ENCODE measurements at places on chromosomes 5 and 9.

DNA sequence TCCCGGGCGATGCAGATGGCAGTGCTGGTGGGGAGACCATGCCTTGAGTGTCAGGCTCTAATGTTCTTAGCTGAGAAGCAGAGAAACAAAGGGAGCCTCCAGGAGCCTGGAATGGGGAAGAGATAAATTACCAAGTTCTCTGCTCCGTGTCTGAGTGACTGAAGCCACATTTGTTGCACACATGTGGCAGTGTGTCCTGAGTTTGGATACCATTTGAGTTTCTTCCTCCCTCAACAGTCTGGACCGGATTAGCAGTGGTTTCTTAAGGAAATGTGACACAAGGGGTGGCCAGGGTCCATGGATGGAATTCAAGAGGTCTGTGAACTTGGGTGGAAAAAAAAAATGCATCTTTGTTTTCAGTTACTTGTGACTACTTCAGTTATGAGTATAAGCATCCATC lies 50.7 kb upstream of the GARNL3 start:
- no peak for DNase-seq

DNA sequence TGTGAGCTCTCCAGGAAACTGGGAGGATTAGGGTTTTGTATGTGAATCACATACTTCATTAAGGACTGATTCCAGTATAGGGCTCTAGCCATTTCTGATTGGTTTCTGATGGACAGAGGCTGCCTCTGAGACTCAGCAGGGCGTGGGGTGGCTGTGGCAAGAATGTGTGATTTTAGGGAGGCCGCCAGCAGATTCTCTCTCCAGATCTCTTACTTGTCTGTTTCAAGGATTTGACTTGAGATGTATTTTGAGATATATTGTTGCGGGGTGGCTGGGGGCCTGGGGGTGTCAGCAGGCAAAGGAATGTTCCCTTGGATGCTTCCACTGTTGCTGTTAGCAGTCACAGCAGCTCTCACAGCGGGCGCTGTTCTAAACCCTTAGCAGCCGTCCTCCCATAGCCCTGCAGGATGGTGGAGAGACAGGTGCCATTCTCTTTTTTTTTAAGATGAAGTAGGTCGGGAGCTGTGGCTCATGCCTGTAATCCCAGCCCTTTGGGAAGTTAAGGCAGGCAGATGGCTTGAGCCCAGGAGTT lies 8.0 kb upstream of the HNRNPAB start:
- no peak for DNase-seq

GRCh38 chr5:197892-198489 lies 6.7 kb downstream of the LRRC14B start:
- no peak for DNase-seq

DNA sequence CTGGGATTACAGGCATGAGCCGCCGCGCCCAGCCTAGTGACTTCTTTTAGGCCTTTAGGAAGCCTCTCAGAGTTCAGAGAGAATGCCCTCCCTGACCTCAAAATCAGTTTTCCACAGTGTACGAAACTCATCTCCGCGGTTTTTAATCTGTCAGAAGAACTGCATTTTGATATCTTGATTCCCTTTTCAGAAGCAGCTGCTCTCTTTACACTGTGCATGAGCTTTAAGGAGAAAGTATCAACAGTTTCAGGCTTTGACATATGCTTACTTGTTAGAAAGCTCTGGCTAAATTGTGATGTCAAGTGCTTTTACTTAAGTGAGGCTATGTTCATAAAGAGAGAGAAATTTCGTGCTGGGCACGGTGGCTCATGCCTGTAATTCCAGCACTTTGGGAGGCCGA lies 74.6 kb downstream of the USP20 start:
- no peak for DNase-seq

DNA sequence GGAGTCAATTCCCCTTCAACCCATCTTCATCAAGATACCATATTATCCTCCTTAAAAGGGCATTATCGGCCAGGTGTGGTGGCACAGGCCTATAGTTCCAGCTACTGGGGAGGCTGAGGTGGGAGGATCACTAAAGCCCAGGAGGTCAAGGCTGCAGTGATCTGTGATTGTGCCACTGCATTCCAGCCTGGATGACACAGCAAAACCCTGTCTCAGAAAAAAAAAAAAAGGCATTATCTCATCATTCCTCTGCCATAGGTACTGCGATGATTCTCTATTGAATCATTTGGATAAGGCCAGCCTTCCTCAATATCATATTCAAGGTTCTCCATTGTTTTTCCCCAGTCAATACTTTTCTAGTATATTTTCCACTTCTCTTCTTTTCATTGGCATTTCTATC lies 39.2 kb upstream of the RAB3C start:
- no peak for DNase-seq

DNA sequence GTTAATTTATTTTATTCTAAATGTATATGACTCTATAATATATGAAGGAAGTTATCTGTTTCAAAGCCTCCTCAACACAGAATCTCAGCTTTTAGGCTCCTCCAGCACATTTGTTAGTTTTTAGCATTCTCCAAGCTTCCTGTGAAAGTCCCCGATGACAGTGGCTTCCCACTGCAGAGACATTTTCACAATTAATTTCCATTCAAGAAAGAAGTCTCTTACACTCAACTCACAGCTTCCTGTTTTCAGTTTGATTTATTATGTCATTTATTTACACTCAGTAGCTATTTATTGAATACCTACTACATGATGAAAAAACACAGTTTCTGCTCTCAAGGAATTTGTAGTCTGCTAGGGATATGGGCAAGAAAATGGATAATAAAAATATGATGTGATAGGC lies 2228.2 kb upstream of the WWC1 start:
- DNase-seq = no peak

DNA sequence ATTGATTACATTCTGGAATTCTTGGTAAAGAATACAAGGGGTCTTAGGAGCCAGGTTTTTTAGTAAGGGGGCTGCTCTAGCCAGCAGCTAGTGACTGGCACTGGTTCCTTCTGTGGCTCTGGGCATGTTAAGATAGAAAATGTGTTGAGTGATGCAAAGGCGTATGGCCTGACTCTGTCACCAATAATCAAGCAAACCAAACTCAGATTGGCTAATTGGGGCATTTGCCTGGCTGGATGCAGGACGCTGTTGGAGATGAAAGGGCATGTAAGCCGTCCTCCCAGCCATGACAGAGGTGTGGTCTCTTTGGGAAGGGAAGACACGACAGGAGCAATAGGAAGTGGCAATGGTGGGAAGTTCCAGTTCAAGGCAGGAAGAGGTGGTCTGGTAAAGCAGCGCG lies 87.6 kb upstream of the CTSL start:
- DNase-seq = no peak

DNA sequence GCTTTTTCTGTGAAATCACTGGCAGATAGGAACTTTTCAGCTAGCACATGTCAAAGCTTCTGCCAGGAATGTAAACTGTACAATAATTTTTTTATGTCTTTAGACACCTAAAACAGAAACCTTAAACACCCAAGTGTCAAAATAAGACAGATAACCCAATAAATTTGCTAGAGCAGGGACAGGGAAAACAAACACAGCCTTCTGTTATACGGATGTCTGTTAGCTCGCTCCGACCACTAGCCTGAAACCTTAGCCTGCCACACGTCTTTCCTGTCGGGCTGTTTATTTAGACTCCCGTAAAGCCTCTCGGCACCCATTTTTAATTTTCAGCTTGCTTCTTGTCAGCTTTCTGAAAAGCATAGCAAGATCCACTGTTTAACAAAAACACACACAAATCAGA lies 355.4 kb upstream of the SLC24A2 start:
- DNase-seq = no peak

GRCh38 chr5:4762316-4762715 lies 377.8 kb upstream of the ADAMTS16 start:
- no peak for DNase-seq

DNA sequence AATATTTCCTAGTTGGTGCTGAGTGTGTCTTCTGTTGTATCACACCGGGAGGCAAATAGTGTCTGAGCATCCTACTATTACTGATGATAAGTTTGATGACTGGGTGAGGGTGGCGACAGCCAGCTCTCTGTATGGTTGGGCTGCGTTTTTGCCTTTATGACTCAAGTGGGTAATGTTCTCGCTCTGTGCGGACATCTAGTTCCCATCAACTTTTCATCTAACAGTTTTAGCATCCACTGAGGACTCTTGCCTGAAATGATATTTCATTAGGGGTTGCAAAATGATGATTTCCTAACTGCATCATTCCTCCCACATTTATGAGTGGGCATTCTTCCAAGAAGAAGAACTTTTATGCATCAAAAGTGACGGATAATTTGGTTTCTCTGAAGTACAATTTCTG lies 26.5 kb downstream of the HMCN2 start:
- peak; percentile 21 for DNase-seq

GRCh38 chr9:69425136-69425801 lies 100.3 kb downstream of the ENTREP1 start:
- no peak for DNase-seq

DNA sequence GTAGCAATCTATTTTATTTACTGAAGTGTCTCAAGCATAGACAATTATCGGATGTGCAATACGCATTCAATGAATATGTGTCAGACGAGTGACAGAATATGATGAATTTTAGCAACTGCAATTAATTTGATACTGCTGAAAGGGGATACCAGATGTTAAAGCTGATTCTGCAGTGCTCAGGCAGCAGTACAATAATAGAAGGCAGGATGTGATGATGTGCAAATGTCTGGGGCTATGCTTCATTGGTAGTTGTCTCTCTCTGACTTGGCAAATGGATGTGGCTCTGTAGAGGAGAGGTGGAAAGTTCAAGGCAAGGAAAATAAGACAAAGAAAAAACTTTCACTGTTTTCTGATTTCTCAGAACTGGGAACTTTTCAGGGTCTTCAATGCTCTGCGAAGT lies 721.2 kb downstream of the CDH18 start:
- no peak for DNase-seq

GRCh38 chr9:121989010-121989409 lies 104.1 kb downstream of the TTLL11 start:
- no peak for DNase-seq

- DNase-seq = no peak
These were observed 2.4 kb downstream of the ZDHHC12 start for GRCh38 chr9:128721487-128722010.

- DNase-seq = peak; percentile 83
These were observed 377.1 kb downstream of the ACTL7B start for GRCh38 chr9:108478431-108479332.

DNA sequence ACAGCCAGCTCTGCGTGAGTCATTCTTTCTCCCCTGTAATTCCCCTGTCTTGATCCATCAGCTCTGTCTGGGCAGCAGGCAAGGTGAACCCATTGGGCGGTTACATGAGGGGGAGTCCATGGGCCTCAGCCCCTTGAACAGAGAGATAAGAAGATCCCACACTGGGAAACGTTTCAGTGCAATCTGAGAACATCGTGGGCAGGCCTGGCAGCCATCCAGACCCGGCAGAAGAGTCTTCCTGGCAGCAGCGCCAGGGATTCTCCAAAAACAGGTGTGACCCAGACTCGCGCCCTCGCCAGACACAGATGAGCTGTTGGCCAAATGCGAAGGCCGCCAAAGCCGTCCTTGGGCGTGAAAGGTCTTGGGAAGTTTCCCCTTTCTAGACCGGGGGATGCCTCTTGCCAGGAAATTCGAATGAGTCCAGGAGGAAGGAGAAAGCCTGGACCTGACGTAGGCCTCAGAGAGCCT lies 6.4 kb upstream of the SLC12A7 start:
- DNase-seq = no peak

DNA sequence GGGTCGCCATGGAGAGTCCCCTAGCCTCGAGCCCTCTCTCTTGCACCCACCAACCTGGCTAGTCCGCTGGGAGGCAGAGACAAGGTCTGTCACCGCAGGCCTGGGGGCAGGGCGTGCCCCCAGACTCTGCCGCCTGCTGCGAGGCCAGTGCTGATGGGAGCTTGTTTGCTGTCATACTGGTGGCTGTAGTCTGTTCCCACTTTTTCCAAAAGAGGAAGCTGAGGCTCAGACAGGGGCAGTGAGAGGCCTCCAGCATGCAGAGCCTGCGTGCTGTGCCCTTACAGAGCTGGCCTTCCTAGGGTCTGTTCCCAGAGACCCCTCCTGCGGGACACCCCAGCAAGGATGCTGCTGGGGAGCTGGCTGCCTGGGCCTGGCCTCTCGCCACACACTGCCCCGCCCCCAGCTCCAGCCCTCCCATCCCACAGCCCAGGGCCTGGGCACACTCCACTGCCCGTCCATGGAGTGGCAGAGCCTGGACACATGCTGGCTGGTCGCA lies 21.0 kb upstream of the SUSD3 start:
- no peak for DNase-seq

DNA sequence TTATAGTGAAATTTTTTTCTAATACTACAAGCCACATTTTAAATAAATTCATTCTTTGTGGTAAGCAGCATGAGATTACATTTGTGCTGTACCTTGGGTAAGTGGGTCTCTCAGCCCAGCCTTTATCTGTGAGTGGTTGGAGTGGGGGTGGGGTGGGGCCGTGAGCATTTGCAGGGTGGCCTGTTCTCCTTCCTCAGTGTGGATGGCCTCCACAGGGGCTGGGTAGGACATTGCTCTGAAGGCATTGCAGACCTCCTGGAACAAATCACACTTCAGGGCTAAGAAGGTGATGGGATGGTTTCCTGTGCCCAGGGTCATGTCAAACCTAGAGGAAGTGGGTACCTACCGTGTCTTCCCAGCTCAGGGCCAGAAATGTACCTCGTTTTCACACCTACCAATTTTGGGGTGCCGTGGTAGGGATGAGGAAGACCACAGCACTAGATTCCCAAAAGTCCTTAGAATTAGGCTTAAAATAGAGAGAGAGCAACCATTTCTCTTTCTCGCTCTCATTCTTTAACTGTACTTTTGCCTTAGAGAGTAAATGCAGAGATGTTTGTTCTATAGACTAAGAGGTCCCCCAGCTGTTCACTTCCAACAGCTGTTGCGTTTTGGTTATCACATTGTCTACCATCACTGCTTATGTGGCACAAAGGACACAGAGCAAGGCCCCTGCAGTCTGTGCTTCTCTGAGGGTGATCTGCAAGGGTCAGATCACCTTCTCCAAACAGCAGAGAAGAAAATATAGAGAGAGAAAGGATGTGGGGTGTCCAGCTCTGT lies 83.4 kb upstream of the CTSL start:
- DNase-seq = no peak

GRCh38 chr5:174692982-174693422 lies 31.4 kb upstream of the MSX2 start:
- DNase-seq = no peak

- peak; percentile 27 for DNase-seq
These were observed 98.6 kb downstream of the FBXW11 start for GRCh38 chr5:171907725-171908343.

DNA sequence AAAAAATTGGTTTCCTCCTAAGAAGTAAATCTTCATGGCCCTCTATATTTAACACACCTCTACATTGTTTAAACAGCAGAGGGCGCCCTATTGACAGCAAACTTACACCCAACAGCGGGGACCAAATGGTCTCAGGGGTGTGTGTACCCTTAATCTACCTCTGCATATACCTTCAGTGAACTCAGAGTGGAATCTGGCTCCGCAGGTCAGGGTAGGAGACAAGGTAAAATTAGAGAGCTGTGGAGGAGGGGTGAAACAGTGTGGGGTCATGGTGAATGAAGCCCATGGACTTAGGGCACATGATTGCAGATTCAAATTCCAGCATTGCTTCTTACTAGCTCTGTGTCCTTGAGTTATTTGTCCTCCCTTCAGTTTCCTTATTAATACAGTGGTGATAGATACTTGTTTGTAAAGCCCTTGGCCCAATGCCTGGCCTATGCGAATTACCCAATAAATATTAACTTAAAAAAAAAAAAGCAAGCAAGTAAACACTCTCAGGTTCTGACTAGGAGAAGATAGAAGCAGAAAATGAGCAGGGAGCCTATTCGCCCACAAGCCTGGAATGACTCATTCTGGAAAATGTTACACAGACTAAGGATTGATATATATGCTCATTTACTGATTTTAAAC lies 122.9 kb downstream of the CAVIN4 start:
- no peak for DNase-seq

Data from AG09309 (cell line).